ENCODE measurements at places on chromosomes 1 and 21.

DNA sequence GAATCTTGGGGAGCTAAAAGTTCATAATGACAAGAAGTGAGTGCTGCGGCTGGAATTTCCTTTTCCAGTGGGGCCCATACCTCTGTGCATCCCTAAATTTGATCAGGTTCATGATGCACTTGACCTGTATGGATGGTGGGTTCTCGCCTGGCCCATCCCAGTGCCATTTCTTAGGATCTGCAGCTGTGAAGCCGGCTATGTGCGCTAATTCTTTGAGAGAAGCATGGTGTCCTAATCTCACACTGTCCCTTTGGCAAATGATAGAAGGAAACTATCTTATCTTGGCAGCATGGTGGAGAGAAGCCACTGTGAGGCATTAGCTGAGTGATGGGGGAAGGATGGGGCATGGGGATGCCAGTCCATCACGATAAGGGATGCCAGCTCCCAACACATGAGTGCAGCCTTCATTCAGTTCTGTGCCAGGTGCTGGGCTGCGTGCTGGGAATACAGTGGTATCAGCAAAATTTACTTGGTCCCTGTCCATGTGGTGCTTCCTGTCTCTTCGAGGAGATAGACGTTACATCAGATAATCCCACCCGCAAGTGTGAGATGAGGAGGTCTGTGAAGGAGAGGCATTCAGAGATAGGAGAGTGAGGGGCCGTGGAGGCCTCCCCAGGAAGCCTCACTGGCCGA lies 30.5 kb downstream of the STUM start:
- DNase-seq: no peak

DNA sequence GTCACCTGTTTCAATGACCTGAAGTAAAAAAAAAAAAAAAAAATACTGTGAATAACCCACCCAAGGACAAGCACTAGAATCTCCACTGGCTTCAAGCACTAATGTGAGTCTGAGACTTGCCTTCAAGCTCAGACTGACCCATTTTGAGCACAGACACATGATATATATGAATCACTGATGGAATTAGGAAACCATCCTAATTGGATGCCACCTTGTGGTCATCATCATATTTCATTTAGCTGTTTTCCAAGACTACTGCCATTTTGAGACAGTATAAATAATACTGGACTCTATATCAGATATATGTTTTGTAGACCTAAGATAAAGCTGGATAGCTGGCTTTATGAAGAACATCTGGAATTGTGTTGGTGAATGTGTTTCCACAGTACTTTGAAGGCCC lies 1232.0 kb downstream of the KCNT2 start:
- no peak for DNase-seq

DNA sequence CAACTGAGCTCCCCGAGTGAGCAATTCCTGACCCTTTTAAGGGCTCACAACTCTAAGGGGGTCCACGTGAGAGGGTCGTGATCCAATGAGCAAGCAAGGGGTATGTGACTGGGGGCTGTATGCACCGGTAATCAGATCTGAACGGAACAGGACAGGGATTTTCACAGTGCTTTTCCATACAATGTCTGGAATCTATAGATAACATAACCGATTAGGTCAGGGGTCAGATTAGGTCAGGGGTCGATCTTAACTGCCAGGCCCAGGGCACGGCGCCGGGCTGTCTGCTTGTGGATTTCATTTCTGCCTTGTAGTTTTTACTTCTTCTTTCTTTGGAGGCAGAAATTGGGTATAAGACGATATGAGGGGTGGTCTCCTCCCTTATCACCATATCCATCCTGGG lies 30.7 kb upstream of the OPRD1 start:
- DNase-seq: no peak

DNA sequence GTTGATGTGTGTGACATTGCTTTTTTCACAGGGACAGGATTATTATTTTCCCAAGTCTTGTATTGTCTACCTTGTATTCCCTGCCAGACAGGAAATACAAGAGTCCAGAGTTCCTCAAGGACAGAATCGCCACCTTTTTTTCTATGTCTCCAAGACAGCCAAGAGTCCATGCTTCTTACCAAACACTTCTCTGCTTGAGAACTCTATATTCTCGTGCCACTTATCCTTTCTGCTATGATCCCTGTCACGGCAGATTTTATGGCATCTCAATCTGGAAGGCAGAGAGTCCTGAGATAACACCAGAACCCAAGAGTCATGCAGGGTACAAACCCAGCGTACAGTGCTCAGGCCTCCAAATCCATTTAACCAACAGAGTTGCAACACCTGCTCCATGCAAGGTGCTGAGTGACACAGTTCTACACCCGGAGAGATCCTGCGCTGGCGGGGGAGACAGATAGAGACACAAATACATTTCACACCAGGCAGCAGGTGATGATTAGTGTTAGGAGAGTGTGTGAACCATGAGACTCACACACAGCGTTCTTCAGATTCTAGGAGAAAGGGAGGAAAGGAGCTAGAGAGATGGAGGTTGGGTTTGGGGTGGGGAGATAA lies 107.6 kb downstream of the NAV1 start:
- no peak for DNase-seq

DNA sequence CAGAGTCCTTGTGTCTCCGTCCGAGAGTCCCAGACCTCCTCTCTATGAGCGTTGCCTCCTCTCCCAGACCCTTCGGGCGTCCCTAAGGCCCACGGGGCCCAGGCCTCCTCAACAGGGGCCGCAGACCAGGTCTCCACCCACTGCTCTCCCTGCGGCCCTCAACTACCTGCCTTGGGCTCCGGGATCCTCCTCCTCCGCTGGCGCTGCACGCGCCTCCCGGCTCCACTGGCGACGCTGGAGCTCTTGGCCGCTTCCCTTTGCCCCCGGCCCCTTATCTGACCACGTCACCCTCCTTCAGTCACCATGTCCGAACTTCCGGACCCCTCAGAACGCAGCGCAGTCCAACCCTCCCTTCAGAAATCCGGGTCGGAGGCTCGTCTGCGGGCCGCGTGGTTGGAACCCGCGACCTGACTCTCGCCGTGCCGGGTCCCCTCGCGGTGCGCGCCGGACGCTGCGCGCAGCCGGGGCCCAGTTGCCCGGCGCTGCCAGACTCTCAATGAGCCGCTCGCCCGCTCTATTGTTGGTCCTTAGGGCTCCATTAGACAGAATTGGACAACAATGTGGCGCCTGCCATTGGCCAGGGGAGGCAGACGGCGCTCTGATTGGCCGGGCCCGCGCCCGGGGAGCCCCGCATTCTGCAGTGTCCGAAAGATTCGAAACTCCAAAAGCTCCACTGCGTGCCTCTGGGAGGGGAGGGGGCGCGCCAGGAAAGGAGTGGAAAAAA lies at the start of gene DMRTA2:
DMRTA2 (minus strand) TSS at position 498 of the 724 bp plus-strand sequence. CDS start 1,907 bp downstream, outside the sequence.
- no peak for DNase-seq

All from common myeloid progenitor, CD34-positive (primary cell).